ENCODE measurements at places on chromosomes 12 and 14.

GRCh38 chr12:24759155-24759554 is 189.7 kb downstream of the BCAT1 start:
- DNase-seq: no peak

- DNase-seq: no peak
Observed at GRCh38 chr12:32264961-32265360, 134.4 kb upstream of the FGD4 start.

GRCh38 chr14:101028971-101029667 is 125.6 kb upstream of the RTL1 start:
- DNase-seq: peak; percentile 79

DNA sequence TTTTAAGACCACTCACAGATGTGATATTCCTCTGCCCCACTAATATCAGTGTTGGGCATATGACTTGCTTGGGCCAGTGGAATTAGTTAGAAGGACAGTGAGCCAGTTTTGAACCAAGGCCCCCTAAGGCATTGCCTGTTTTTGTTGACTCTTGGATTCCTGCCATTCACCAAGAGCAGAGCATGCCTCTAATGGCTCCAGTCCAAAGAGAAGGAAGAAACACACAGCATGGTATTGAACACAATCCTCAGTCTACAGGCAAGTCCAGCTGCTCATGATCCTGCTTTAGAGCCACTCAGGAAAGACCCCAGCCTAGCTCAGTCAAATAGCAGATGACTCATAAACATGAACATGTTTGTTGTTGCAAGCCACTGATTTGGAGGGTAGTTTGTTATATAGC is 1201.5 kb downstream of the BCL11B start:
- DNase-seq: no peak

DNA sequence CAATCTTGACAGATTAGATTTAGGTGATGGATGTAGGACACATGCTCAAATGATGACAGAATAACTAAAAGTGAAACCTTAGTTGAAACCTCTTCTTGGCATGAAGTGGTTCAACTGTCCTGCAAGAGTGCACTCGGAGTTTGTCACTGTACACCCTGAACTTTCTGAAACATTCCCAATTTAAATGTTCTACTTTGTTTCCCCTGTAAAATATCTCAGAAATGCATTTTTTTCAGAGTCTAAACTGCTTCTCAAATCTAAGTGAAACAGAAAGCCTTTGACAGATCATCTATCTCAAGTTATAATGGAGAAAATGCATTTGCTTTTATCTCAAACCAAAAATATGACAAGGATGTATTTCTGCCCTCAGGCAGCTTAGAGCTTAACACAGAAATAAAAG is 66.0 kb downstream of the BHLHE41 start:
- no peak for DNase-seq

DNA sequence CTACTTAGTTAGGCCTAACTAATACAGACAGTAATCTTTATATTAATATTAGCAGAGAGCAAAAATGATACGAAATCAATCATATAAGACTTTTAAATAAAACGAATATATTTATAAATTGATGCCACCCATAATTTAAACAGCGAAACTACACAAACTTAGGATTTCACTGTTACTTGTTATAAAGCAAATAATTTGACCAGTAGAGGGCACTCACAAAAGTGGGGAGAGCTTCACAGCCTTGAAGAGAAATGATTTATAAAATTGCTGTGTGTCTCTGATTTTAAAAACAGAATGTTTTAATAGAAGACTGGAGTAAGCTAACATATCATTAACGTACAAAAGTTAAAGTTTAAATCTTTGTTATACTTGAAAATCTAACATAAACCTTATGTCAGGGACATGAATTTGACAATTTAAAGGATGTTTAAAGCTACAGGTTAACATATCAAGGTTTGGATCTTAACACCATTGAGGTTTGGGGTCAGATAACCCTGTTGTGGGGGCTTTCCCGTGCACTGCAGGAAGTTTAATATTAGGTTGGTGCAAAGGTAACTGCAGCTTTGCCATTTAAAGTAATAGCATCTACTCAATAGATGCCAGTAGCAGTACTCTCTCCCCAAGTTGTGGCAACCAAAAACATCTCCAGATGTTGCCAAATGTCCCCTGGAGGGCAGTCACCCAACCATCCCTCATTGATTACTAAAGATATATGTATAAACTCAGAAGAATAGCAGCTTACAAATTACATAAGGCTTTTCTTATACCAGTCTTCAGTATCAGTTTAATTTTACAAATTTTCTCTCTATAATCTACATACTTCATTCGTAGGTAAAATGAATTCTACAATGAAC is 9.3 kb downstream of the KRAS start:
- DNase-seq: no peak

DNA sequence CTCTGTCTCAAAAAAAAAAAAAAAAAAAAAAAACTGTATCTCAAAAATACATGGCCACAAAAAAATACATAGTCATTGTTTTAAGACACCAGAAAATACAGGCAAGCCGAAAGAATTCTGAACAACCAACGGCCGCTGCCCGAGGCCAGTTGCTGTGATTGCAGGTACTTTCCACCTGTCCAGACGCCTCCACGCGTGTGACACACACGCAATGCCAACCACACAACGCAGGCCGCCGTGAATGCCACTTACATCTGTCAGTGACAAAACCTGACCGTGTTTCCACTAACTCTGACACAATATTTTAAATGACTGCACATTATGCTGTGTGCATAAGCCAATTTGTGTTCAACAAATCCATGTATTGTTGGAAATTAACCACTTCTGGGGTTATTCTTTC is 22.4 kb upstream of the INF2 start:
- DNase-seq: no peak

DNA sequence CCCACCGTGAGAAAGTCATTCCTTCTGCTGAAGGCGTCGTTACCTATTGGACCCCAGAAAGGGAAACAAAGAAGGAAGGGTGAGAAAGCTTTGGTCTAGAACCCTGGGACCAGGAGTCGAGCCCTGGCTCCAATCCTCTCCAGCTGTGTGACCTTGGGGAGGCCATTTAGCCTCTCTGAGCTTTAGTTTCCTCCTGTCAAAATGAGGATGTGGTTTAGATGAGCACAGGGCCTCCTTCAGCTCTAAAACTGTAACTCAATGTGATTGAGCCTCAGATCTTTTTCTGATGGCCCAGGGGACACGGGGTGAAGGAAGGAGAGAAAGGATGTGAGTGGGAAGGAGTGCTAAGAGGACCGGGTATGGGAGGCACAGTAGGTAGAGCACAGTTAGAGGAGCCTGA is 7.7 kb downstream of the JDP2 start:
- no peak for DNase-seq

DNA sequence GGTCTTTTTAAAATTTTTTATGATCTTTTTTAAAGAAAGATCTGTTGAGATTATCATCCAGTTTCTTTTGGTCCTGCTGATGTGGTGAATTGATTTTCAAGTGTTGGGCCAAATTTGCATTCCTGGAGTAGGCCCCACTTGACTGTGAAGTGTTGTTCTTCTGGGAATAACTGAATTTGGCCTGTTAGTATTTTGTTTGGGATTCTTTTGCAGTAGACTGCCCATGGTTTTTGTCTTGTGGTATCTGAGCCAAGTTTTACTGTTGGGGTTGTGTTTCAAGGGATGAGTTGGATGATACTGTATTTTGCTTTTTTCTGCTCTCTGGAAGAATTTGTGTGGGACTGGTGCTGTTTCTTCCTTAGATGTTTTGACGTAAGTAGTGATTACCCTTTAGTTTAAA is 4.0 kb upstream of the SYCP3 start:
- no peak for DNase-seq

DNA sequence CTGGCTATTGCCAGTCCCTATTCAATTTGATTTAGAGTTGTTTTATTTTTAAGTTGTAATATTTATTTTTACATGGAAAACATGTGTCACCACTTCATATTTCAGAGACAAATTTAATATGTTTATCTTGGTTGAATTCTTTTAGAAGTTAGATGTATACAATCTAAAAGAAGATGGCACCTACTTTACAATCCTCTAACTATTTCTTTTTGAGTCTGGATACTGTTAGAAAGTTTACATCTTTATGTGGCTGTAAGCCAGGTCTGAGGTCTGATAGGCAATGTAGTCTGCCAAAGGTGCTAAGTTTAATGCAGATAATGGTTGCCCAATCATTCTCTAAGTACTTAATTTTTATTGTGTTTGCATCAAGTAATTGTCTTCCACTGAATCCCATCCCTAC is 7.2 kb upstream of the LMO3 start:
- DNase-seq: no peak

- DNase-seq: no peak
Observed at GRCh38 chr12:39502726-39503125, 59.8 kb upstream of the KIF21A start.

DNA sequence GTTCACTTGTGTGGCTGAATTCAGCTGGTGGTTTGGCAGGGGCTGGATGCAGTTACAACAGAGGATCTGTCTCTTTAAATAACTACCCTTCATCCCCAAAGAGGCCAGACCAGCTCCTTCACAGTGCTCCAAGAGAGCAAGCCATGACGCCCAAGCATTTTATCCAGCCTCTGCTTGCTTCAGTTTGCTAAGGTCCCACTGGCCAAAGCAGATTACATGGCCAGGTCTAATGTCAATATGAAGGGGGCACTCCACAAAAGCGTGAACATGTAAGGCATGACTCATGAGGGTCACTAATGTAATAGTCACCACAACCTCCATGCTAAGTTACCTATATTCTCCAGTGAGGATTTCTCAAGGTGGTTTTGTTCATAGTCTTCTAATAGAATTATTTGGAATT is 62.9 kb downstream of the MARK3 start:
- no peak for DNase-seq

DNA sequence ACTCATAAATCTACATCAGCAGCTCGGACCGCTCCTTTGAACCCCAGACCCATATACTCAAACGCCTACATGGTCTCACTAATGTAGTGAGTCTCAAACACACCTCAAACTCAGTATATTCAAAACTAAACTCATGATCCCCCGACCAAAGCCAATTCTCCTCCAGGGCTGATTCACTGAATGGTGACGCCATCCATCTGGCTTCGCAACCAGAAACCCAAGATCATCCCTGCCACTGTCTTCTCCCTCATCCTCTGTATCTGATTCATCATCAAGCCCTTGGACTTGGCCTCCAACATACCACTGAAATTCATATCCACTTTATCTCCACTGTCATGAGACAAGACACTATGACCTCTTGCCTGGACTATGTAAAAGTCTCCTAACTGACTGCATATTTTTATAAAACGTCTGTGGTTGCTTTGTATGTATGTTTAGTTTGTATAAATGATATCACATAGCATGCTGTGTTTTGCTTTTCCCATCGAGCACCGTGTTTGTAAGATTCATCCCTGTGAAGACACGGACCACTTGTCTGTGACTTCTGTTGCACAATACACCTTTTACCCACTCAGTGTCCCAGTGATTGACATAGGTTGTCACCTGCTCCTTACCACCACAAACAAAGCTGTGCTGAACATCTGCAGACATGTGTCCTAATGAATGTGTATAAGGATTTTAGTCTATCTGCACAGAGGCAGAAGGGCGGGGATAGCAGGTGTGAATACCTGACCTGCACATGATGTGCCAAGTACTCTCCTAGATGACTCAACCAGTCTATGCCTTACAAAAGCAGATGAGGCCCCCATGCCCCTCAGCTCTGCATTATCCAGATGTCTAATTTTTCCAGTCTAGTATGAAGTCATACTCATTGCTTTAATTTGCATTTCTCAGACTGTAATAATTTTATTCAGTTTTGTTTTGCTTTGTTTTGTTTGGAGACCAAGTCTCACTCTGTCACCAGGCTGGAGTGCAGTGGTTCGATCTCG is 76.9 kb downstream of the VWF start:
- no peak for DNase-seq

DNA sequence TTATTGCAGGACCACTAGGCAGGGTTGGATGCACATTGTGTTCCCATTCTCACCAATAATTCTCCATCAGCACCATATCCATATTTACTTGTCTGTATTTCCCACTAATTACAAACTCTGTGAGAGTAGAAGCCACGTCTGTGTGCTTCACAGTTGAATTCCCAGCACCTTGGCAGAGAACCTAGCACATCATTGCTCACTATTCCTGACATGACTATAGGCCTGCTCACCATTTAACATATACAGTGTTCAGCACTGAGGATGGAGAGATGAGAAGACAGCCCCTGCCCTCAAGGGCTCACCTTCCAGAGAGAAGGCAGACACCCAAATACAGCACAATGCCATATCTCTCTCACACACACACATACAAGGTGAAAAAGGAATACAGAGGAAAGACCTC is 5.0 kb downstream of the DAD1 start:
- DNase-seq: no peak

GRCh38 chr12:3160081-3160480 is 82.9 kb downstream of the TSPAN9 start:
- DNase-seq: no peak

GRCh38 chr12:12176402-12176801 is 90.4 kb downstream of the LRP6 start:
- DNase-seq: no peak

DNA sequence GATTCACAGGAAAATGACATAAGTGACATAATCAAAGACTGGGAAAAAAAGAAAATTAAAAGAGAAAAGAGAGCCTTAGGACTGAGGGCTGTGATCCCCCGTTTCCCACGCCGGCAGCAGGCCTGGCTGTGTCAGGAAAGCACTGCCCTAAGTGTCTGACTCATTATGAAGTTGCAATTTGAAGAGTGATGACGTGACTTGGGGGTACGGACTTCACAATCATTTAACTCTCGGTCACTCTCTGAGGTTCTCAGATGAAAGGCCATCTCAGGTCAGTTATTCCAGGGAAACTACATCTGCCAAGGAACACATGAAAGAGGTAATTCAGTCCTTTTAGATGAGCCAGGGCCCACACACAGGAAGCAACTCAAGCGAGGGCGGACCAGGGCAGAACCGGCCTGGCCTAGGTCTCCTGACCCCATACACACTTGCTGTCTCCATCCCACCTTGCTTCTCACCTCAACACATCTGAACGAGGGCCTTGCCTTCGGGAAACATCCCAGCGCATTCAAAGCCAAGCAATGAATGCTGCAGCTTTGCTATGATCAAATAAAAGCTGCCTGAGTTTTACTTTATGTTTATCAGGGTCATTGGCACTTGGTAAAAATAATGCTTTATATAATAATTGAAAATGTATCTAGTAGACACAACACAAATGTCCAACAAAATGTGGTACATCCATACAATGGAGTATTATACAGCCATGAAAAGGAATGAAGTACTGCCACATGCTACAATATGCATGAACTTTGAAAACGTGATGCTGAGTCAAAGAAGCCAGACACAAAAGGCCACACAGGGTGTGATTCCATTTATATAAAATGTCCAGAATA is 2.7 kb downstream of the SSH1 start:
- no peak for DNase-seq

All from NCI-H748 treated with DMSO at 0.1 percent for 48 hours (cell line).